ENCODE measurements at places on chromosomes 13 and 19.

DNA sequence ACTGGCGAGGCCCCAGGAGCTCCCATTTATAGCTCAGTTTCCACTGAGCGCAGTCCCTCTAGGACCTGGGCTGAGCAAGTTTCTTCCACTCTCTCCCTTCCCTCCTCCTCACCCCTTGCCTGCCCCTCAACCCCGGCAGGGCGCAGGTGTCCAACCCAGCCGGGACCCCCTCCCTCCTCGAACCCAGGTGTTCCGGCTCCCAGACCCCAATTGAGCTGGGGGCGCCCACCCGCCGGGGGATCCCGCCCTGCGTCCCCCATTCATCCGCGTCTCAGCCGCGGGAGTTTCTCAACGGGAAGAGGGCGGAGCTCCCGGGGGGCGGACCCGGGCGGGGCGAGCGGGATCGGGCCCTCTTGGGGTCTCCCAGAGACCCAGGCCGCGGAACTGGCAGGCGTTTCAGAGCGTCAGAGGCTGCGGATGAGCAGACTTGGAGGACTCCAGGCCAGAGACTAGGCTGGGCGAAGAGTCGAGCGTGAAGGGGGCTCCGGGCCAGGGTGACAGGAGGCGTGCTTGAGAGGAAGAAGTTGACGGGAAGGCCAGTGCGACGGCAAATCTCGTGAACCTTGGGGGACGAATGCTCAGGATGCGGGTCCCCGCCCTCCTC lies at the start of gene KIRREL2:
TSS of gene KIRREL2 (plus strand) at position 366 of the 604 bp plus-strand sequence. CDS start at position 575, 209 bp downstream.
- no peak for DNase-seq

- no peak for DNase-seq
Observed at GRCh38 chr13:67075239-67075638, 154.9 kb downstream of the PCDH9 start.

DNA sequence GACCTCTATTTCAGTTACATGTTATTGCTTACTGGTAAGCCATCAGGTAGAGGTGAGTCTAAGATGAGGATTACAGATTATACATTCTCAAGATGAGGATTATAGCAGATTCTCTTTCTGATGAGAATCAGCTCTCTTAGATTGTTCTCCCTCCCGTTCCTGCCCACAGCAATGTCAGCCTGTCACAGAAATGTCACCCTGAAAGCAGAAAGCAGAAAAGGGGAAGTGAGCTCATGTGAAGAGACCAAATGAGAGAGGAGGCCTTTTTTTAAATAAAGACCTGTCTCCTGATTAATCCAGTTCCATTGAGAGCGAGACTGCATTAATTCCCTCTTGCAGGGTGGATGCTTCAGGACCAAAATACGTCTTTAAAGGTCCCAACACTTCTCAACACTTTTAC lies 445.6 kb downstream of the KCTD12 start:
- no peak for DNase-seq

GRCh38 chr13:109667056-109667455 lies 119.3 kb downstream of the IRS2 start:
- no peak for DNase-seq

DNA sequence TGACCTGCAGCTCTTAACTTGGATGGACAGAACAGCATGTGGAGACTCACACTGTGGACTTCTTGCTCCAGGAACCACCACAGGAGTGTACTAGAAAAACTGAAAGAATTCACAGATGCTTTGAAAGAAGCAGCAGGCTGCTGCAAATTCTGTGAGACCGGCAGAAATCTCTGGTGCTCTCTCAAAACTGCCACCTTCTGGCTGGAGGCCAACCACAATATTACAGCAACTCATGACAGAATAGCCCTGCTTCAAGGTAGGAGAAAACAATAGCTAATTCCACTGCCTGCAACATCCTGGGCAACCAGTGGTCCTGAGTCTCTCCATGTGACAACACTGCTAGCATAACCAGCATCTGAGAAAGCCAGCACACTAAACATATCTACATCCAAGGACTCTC lies 26.9 kb downstream of the CDK8 start:
- no peak for DNase-seq

DNA sequence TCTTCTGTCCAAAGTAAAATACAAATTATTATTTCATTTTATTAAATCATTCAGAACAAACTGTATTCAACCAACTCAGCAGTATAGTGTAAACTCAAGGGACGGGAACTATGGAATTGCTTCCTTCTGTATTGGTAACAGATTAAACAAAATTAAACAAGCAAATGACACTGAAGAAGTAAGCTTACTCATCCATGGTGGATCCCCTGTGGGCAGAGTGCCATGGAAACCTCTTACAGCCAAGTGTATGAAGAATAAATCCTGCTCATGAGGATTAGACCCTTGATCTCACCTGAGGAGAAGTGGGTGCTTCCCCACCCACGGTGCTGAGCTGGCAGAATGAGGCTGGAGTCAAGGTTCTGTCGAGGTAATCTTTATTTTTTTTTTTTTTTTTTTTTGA lies 18.0 kb upstream of the RFXAP start:
- no peak for DNase-seq

DNA sequence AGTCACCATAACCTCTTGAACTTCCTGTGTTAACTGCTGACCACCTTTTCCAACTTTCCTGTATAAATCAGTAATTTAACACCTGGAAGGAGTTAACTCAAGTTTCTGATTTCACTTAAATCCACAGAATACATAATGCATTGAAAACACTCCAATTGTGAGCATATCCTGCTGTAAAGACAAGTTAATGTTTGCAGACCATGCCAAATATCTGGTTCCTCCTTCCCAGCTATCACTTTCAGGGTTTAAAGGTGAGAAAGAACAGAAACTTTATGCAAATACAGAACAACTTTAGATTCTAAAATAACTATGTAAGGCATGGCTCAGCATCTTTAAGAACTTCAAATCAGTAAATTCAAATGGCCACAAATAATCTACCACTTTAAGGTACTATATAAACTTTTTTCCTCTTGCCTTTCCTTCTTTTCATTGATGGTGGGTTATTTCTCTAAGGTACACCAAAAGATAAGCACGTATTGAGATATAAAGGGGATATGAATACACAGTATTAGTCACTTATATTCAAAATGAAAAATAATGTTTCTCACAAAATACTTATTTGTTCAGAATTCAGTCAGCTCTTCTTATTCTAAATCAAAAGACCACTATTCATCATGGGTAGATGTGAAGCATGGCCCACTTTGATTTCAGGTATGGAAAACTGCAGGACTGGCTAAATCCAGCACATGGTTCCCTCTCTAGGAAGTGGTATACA lies 6.6 kb upstream of the TPTE2 start:
- DNase-seq = no peak

DNA sequence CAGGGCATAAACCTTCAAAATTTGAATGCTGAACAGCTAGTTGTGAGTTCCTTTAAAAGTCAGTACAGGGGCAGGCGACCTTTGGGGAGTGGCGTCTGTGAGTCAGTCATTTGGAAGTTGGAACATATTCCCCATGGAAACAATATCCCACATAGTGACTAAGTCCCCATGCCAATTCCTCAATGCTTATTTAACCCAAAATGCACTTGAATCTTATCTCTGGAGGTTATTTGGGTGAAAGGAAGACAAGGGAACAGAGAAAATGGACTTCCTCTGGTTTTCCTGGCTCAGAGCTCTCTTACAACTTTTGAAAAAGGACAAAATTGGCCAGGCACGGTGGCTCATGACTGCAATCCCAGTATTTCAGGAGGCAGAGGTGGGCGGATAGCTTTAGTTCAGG lies 479.2 kb upstream of the NBEA start:
- no peak for DNase-seq

DNA sequence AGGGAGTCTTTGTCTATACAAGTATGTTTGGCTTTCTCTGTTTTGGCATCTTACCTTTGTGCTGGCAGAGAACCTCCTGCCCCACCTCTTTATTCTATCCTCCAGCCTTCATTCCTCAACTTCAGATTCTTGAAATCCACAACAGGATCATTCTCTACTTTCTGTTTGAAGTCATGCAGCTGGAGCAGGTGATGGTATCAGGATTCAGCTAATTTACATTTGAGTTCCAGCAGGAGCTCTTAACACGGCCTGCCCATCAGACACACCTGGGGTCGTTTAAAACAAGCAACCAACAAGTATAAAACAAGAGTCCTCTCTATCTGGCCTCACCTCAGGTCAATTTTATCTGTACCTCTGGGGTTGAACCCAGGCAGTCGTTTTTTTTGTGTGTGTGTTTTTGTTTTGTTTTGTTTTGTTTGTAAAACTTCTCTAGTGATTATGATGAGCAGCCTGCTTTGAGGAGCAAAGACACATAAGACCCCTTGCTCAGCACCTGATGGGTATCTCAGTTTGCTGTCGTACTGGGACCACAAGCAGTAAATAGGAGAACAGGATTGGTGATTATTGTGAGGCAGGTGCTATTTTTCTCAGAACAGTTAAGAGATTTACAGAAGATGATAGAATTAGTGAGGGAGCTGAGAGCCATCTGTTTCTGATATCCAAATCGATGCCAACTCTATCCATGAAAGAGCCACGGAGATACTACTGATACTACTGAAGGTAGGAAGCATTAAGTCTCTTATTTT lies 78.4 kb downstream of the GPC6 start:
- no peak for DNase-seq

GRCh38 chr19:15449620-15450527 lies at the start of gene WIZ:
TSS of gene WIZ (minus strand) at chr19:15449956. CDS start at chr19:15448307, 1,649 bp downstream.
- DNase-seq = no peak

- DNase-seq = no peak
Observed at GRCh38 chr19:34220472-34221063, 33.8 kb upstream of the GARRE1 start.

DNA sequence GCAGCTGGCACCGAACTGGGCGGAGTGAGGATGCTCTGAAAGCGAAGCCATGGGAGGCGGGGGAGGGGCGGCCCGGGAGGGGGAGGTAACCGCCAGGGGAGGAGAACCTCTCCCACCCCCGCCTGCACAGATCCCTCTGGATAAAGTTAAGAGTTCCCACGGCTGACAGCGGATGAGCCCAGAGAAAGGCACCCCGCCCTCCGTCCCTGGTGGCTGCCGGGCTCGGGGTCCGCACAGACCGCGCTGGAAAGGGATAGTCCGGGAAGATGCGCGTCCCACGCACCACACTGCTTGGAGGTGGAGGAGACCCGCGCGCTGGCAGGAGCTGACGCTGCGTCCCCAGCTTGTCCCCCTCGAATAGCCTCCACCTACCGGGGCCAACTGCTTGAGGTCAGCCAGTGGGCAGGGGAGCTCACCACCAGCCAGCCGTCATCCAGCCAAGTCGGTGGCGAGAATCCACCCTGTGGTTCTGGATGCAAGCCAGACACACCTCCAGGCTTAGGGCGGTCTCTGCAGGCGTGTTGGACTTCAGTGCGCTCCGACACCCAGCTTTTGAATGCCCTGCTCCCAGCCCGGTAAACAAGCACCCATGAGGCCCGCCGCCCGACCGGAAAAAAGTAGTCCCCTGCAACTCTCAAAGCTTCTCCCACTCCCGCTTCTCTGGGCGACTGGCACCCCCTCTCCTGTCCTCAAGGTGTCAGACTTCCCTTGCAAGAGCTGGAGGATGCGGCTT lies at the start of gene TRPC4:
TSS of gene TRPC4 (minus strand) at position 17 of the 733 bp plus-strand sequence. CDS start 86,439 bp downstream, outside the sequence.
- DNase-seq = no peak

DNA sequence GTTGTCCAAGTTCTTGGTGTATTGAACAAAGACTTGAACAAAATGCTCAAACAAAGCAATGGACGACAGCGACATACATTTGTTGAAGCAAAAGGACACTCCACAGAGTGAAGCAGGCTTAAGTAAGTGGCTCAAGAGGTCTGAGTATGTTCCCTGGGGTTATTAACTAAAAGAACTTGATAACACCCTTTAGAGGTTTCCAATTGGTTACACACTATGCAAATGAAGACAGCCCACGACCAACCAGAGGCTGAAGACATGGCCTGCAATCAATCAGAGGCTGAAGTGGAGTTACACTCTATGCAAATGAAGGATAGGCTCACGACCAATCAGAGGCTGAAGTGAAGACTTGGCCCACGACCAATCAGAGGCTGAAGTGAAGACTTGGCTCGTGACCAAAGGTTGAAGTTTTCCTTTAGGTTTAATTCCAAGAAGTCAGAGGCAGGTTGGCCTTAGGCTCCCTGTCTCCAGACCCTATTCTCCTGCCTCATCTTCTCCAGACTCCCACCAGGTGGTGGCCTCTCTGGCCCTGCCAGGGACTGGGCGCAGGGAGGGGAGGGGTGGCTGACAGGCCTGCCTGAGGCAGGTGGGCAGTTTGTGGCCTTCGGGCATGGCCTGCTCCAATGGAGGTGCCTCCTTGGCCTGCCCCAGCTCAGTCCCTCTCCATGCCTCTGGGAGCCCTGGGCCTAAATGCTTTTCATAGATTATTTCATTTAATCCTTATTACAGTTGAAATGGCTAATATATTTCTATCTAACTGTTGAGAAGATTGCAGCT lies 38.1 kb downstream of the CCDC169 start:
- no peak for DNase-seq

DNA sequence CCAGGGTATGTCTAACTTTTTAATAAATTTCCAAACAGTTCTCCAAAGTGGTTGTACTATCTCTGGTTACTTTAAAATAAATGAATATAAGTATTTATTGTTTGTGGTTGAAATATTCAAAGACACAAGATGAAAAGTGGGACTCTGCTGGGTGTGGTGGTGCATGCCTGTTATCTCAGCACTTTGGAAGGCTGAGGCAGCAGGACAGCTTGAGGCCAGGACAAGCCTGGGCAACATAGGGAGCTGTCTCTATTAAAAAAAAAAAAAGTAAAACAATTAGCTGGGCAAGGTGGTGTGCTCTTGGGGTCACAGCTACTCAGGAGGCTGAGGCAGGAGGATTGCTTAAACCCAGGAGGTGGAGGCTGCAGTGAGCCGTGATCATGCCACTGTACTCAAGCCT lies 10.4 kb downstream of the PNMA8A start:
- DNase-seq = no peak

DNA sequence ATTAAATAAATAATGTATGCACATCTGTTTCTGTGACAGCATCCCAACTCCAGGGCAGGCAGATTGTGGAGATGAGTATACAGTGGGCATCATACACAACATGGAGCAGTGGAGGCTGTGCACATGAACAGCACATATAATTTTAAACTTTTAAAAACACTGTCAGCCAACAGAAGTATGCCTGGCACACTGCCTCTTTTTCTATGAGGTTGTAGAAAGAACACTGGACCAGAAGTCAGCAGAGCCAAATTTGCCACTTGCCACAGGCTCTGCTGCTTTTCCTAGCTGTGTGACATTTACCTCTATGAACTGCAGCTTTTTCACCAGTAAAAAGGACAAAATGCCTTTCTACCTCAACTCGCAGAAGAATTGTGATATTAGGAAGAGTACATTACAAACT lies 118.7 kb downstream of the FRY start:
- DNase-seq = no peak

GRCh38 chr19:23698711-23699520 lies 11.9 kb upstream of the ZNF675 start:
- DNase-seq = no peak

DNA sequence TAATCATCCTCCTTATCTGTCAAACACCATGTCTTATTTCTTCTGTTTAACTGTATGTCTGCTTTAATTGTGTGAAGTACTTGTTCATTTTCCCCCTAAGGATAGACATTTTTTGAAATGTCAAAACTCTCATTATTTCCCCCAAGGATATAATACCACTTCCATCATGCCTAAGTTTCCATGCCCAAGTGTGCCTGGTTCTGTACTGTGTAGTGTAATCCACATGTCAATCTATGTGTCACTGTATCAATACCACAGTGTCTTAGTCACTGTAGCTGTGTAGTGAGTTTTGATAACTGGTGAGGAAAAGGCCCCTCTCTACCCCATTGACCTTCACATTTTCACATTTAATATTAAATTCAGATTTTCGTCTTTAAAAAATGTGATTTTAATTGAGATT lies 1265.5 kb downstream of the PCDH9 start:
- DNase-seq = no peak

All from cerebellar nuclear complex (tissue), 1 donor.